Brain pericyte (primary cell): ENCODE measurements at places on chromosomes 12 and 14.

DNA sequence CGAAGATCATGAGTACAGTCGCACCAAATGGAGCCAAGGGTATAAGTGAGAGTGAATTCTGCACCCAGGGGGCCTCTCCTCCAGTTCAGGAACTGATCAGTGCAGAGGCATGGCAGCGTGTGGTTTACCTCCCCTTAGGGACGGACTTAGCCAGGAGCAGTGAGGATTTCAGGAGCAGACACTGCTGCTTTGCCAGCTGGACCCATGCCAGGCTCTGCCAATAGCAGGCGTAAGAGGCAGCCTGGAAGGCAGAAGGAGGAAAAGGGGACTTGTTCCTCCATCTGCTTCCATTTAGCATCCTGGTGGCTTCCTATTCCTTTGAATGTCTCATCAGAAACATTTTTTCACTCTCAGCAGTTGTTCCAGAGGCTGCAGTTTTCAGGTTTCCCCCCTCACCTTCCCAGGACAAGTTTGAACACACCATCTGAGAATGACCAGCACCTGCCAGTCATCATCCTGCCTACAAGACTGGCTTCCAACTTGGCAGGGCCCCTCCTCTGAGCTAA is 137.0 kb upstream of the LMNTD1 start:
- DNase-seq, result peak; percentile 8

DNA sequence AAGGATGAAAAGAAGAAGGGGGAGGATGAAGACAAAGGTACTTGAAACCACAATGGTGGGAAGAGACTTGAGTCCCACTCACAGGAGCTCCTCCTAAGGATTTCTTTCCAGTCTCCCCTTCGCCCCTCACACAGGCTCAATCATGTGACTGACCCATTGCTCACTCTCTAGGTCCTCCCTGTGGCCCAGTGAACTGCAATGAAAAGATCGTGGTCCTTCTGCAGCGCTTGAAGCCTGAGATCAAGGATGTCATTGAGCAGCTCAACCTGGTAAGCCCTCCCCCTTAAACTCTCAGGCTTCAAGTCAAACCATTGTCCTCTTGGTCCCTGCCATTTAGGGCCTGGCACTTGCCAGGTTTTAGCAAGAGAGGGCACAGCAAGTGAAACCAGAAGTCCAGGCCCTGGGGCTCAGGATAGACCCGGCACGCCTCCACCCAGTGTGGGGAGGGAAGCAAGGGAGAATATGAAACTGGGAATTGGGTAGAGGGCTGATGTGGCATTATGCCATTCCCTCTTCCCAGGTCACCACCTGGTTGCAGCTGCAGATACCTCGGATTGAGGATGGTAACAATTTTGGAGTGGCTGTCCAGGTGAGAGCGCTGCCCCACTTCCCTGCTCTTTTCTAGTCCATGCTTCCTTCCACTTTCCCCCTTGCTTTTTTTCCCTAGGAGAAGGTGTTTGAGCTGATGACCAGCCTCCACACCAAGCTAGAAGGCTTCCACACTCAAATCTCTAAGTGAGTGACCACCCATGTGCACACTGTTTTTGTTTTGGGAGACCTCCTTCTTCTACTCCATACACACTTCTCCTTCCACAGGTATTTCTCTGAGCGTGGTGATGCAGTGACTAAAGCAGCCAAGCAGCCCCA is 1.8 kb downstream of the PSME1 start:
- DNase-seq, result no peak

- DNase-seq, result no peak
These were observed 196.5 kb upstream of the PRMT8 start for GRCh38 chr12:3294481-3294911.

- no peak for DNase-seq
These were observed 89.4 kb downstream of the ATP23 start for GRCh38 chr12:58030566-58031279.

GRCh38 chr12:58592475-58593207 is 327.7 kb downstream of the LRIG3 start:
- DNase-seq, result no peak

DNA sequence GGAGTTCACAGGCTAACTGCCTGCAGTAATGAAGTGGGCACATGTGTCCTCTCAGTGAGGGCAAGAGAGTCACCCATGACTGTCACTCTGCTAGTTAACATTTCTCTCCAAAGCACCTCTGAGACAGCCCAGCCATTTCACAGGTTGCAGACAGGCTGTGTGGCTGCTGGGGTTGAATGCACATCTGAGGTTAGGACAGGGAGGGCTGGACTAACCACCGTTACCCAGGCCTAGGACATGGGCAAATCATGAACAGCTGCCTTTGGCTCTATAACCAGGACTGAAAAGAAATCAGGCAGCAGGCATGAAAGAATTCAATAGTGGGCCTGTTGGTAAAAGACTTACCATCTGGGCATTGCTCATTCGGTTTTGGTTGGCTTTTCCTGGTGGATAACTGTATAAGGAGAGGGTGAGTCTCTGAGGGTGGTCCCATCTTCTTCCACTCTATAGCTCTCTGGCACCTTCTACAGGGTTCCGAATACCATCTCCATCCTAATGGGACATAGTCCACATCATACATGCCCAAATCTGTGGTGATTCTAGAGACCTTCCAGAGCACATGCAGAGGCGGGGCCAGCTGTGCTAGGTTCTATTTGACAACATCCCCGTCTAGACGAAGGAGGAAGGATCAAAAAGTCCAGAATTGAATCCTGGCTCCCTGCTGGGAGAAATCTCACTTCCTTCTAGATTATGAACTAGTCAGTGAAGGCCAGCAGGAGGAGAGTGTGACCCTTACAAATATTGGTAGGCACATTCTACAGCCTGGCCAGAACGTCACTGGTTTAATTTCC is 10.8 kb downstream of the CRACR2A start:
- DNase-seq, result no peak

- DNase-seq, result peak; percentile 70
These were observed 1.7 kb upstream of the PAPLN start for GRCh38 chr14:73235531-73236155.
